Activated gamma-delta T cell treated with anti-CD3 and anti-CD28 coated beads, Interleukin-2, amount 50 U/mL, for 16 hours (primary cell): ENCODE measurements at places on chromosomes 4 and X.

GRCh38 chr4:100539706-100540105 lies 21.9 kb upstream of the EMCN start:
- DNase-seq: no peak

DNA sequence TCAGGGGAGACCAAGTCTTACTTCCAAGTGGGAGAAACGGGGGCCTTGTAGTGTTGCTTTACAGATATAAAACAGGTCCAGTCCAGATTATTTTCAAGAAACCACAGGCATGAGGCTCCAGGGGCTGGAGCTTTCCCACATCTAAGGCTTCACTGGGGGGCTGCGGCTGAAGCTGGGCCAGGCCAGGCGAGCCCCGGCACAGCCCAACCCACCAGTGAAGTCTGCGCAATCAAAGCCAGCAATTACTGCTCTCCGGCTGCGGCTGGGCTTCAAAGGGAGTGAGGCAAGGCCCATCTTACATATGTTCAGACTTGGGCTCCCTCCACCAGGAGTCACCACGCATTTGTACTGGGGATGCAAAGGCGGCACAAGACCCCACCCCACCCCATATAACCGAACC lies 61.7 kb downstream of the HADH start:
- no peak for DNase-seq

DNA sequence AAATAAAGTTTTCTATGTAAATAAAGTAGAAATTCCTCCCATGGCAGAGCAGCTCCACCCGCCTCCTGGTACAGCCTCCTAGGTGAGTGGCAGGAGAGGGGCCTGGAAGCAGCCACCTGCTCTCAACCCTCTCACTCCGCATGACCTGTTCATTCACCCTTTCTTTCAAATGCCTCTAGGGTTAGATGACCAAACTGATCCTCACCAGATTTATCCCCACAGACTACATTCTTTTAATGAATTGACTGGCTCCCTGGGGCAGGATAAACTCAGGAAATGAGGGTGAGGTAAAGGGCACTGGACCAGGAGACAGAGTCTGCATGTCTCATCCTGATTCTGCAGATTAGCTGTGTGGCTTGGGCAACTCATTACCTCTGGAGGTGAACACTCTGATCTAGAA lies 32.6 kb upstream of the NKX6-1 start:
- no peak for DNase-seq

DNA sequence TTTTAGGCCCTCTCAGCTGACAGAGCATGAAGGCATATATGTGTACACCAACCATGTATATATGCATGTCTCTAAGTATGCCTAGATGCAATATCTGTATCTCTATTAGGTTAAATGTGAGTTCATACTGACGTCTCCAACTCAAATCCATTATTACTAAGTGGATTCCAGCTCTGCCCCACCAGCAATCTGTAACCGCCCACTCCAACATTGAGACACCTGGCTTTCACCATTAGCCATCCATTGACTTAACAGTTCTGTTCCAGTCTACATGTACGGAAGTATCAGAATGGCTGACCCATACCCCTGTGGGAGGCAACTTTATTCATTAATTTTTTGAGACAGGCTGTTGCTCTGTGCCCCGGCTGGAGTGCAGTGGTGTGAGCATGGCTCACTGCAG lies 15.0 kb upstream of the SH3TC1 start:
- DNase-seq: no peak

- DNase-seq: peak; percentile 11
Measured at GRCh38 chr4:15765910-15766697, 12.0 kb upstream of the CD38 start.

- no peak for DNase-seq
Measured at GRCh38 chrX:73728602-73729001, 165.6 kb downstream of the CHIC1 start.

GRCh38 chr4:3302173-3302785 lies 9.5 kb downstream of the RGS12 start:
- DNase-seq: peak; percentile 76

DNA sequence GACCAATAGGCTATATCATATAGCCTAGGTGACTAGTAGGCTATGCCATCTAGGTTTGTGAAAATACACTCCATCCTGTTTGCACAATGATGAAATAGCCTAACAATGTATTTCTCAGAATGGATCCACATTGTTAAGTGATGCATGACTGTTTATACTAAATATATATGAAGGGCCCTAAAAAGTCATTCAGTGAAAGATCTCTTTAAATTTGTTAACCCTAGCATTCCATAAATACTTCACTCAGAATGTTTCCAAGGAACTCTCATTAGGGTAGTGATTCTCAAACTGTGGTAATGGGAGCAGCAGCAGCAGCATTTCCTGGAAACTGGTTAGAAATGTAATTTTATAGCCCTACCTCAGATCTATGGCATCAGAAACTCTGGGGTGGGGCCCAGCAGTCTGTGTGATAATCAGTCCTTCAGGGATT lies 74.9 kb downstream of the PRRG1 start:
- no peak for DNase-seq

GRCh38 chr4:20268028-20268427 lies 16.3 kb downstream of the SLIT2 start:
- no peak for DNase-seq

- no peak for DNase-seq
Measured at GRCh38 chr4:144115519-144115918, 25.0 kb downstream of the GYPA start.

DNA sequence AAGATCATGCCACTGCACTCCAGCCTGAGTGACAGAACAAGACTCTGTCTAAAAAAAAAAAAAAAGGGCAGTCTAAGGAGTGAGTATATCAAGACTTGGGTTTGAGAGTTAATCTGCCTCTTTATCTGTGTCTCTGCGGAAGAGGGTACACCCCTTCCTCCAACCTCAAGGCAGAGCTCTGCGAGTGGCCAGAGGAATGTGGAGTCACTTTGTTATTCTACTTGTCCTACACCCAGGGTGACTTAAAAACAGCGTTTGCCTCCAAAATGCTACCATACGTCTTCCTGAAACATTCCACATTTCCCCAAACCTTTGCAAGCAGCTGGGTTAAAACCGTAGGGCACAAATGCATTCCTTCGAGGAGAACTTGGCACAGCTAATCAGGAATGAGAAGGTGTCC lies 199.9 kb downstream of the SHOX start:
- no peak for DNase-seq

DNA sequence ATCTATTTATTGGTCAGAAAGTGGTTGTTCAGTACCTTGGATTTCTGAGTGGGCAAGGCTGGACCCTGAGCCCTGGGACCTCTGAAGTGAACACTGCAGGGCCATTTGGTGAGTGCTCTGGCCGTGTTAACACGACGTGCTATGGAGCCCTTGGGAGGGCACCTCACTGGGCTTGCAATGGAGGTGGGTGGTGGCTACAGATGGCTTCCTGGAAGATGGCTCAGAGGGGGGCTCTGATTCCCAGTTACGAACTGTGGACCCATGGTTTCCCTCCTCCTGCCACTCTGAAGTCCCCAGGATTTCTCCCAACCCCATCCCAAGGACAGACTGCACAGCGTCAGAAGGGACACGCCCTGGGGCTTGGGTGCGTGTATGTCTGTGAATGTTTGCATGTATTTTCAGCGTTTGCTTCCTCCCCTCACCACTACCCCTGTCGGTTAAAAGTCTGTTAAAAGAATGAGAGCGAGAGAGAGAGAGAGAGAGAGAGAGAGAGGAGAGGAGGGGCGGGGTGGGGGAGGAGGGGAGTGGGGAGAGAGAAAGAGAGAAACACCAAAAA lies 3.7 kb upstream of the RHOH start:
- no peak for DNase-seq

DNA sequence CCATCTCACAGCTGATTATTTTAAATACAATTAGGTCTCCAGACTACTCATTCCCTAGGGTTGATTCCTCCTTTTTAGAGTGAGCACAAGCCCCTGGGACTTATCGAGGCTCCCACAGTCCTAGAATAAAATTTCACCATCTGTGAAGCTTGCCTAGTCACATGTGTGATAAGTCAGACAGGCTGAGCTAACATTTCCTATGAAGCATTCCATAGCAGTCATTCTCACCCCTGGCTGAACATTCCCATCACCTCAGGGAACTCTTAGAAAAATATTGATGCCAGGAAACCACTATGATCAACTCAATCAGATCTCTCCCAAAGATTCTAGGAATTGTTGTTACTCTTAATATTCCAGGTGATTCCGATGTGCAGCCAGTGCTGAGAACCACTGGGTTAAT lies 37.7 kb downstream of the ARHGEF9 start:
- no peak for DNase-seq

GRCh38 chr4:109998867-109999584 lies 86.3 kb downstream of the EGF start:
- no peak for DNase-seq

- DNase-seq: no peak
Measured at GRCh38 chr4:69910016-69910782, 20.7 kb upstream of the CSN1S1 start.

GRCh38 chr4:113820108-113820507 lies 58.6 kb upstream of the CAMK2D start:
- DNase-seq: no peak
